ENCODE measurements at places on chromosomes 2 and 18. TPM values are rescaled to one million over a fixed set of nuclear protein-coding genes. Genes with fewer than 3 reads are reported as not detected.

DNA sequence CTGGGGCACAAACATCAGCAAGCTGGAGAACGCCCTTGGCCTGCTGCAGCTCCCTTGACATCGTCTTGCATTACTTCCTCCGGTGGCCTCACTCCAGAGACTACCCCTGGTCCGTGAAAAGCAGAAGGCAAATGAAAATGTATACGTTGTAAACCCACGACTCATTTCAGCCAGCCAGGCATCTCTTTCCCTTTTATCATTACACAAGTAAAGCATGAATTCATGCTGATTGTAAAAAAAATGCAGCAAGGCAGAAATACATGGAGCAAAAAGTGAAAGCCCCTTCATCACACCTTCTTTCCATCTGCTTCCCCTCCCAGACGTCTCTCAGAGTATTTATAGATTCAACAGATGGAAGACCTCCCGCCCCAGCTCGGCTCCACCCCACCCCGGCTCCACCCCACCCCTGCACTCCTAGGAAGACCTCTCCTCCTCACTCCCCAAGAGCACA is 41.6 kb upstream of the RALBP1 start:
- no peaks in the 10 kb centered on the region for H3K27me3 ChIP-seq
- peak overlapping the region; percentile 33 for H3K4me3 ChIP-seq

DNA sequence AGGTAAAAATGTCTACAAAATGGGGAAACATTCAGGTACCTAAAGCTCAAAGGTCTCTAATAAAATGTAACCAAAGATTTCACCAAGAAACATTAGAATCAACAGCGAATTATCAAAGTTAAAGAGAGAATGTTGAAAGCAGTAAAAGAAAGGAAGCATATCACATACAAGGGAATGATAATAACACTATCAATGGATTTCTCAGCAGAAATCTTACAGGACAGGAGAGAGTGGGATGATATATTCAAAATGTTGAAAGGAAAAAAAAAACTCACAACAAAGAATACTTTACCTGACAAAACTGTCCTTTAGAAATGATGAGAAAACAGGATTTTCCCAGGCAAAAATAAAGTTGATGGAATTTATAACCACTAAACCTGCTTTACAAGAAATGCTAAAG is 591.2 kb upstream of the POU3F3 start:
- no peak for DNase-seq
- no peak overlapping the region for H3K27ac ChIP-seq
- H3K27me3 ChIP-seq = no peaks in the 10 kb centered on the region
- no peaks in the 10 kb centered on the region for H3K4me1 ChIP-seq

GRCh38 chr18:10239103-10239502 is 215.3 kb upstream of the APCDD1 start:
- H3K4me1 ChIP-seq = peaks cover 4% of the 10 kb centered on the region
- H3K27ac ChIP-seq = no peak overlapping the region
- H3K4me3 ChIP-seq = no peak overlapping the region
- no peaks in the 10 kb centered on the region for H3K36me3 ChIP-seq
- no peak for DNase-seq

DNA sequence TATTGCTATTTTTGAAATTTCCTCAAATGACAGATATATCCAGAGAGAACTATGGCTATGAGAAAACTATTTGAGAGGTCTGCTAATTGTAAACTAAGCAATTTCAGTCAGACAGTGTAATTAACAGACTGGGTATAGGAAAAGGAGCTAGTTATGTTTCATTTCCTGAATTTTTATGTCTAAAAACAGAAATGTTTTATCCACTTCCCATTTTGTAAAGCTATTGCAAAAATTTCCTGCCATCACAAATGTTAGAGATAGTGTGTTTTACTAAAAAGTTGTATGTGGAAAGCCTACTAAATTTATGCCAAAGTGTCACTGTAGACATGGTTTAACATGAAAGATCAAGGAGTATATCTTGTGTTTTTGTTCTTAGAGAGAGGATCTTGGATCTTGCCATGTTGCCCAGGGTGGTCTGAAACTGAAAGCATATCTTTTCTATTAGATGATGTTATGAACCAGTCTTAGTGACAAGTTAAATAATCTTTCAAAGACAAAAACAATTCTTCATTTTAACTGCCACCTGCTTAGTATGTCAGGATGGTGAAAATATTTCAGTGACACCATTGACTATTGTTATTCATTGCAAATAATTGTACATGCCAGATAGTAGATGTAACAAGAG is 40.5 kb upstream of the ITPRID2 start:
- H3K27ac ChIP-seq = no peak overlapping the region
- DNase-seq = no peak
- H3K36me3 ChIP-seq = no peaks in the 10 kb centered on the region
- no peak overlapping the region for H3K4me3 ChIP-seq
- H3K27me3 ChIP-seq = no peaks in the 10 kb centered on the region

Gene TM4SF20
- total RNA-seq = not detected

DNA sequence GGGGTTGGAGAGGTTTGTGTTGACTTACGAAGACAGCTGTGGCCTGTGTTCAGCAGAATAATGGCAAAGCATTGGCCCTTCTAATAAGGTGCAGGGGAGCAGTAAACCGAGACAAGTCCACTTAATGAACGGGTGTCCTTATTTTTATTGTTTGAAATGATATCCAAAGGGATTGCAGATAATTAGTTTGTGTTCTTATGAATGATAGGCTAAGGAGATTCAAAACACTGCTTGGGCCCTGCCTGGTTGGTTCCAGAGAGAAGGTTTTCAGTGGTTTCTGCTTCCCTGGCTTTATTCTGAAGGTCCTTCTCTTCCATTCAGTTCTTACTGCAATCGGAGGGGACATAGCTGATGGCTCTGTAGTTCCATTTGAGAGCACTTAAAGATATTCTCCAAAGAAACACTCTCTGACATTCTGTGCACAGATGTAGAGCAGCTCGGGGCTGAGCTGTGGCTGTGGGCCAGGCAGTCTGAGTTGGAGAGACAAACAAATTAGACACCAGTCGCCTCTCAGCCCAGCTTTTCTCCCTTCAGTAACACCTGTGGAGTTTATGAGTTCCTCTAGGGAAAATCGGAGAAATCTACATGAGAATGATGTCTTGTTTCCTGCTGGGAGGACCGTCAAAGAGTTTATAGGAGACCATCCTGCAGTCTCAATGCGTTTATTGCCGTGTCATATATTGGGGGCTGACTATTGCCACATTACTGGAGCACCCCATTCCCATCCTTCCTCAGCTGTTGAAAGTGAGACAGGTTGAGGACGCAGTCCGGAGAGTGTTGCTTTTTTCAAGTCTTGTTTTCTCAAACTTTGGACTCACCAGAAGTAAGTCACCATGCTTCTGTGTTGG is 6.5 kb downstream of the GREB1 start:
- peak overlapping the region; percentile 78 for H3K27ac ChIP-seq
- H3K36me3 ChIP-seq = no peaks in the 10 kb centered on the region
- H3K4me1 ChIP-seq = peaks cover 54% of the 10 kb centered on the region
- DNase-seq = no peak
- H3K4me3 ChIP-seq = no peak overlapping the region

DNA sequence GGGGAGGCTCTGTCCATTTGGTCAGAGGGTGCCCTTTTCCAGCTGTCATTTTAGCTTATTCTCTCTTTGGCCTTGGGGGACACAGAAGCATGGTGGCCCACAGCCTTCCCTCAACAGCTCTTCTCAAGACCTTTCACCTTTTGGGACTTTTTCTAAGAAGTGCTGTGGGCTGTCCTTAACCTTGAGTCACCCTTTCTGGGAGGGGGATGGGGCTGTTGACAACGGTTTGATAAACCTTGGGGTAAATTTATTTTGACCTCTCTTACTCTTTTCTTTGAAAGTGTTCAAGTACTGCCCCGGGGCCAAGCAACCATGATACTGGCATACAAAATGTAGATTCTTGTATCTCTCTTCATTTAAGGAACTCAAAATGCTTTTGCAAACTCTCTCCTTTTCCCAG is 13.7 kb downstream of the IGFBP5 start:
- no peak overlapping the region for H3K27ac ChIP-seq
- no peak for DNase-seq
- H3K27me3 ChIP-seq = no peaks in the 10 kb centered on the region
- H3K36me3 ChIP-seq = no peaks in the 10 kb centered on the region
- H3K4me3 ChIP-seq = no peak overlapping the region

GRCh38 chr2:85728883-85729824 is 24.6 kb upstream of the ATOH8 start:
- no peak overlapping the region for H3K4me3 ChIP-seq
- no peak overlapping the region for H3K27ac ChIP-seq
- H3K36me3 ChIP-seq = no peaks in the 10 kb centered on the region
- peaks cover 33% of the 10 kb centered on the region for H3K27me3 ChIP-seq
- peak; percentile 93 for DNase-seq
- H3K4me1 ChIP-seq = peaks cover 2% of the 10 kb centered on the region

- no peak overlapping the region for H3K4me3 ChIP-seq
These were observed 400.3 kb upstream of the LRATD1 start for GRCh38 chr2:14232217-14232616.

Gene B4GALT6
- 11.2 TPM for total RNA-seq

Gene C2orf49
- total RNA-seq = 29.7 TPM

GRCh38 chr18:23049698-23050373 is 85.4 kb upstream of the CABLES1 start:
- H3K4me1 ChIP-seq = peaks cover 16% of the 10 kb centered on the region
- no peaks in the 10 kb centered on the region for H3K36me3 ChIP-seq
- DNase-seq = no peak
- no peak overlapping the region for H3K27ac ChIP-seq
- H3K27me3 ChIP-seq = no peaks in the 10 kb centered on the region
- no peak overlapping the region for H3K4me3 ChIP-seq

Gene MYO7B
- 0.03 TPM for total RNA-seq

Data from neural progenitor cell (in vitro differentiated cells).